ENCODE measurements at places on chromosomes 6 and 20.

DNA sequence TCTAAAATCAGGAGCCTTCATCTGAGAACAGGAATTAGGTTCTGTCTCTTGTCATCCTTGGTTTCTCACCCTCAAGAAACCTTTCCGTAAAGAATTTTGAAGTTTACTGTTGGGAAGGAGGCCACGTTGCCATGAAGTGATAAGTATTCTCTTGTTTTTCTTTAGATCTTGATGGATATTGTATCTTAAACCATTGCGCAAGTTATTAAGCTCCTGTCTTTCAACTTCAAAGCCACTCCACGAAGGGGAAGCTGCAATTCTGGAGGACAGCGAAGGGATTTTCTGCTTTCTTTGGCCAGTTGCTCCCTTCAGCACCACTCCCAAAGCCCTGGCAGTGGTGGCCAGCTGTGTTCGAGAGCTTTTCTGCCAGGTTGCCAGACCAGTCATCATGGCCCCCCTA, 198.1 kb upstream of the EXOC2 start:
- DNase-seq: no peak

DNA sequence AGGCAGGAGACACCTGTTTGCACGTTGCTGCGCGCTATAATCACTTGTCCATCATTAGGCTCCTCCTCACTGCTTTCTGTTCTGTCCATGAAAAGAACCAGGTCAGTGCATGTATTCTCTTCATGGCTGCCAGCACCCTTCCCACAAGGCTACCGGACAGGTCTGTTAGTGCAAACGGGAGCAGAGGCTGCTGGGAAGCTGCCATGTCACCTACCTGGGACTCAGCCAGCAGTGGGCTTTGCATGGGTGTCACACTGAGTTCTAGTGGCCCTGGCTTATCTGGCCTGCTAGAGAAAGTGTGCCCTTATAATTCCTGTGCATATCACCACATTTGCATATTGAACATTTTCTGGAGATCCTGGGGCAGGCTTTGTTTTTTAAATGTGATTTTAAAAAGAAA, 24.8 kb downstream of the LYRM2 start:
- DNase-seq: no peak

DNA sequence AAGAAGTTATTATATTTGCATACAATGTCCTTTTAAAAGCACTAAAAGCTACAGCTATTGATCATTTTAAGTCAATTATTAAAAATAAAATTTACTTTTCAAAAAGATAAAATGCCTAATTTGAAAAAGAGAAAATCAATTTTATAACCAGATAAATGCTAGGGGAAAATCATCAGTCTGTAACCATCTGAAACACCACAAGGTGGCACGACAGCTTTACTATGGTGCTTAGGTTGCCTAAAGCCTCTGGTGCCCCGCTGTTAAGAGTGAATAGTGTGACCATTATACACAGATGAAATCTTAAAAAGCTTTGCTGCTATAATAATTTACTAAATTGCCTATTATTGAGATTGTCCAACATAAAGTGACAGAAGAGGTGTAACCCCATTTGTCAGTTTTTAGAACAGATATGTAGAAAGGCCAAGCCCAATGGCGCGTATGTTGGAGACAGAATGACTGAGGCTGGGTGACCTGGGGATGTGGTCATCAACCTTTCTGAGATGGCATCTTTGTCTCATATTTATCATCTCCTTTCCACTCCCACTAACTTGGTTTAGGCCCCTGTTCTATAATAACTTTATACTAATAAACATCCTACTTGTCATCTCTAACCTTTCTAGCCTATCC, 100.8 kb downstream of the MOXD1 start:
- peak; percentile 77 for DNase-seq

DNA sequence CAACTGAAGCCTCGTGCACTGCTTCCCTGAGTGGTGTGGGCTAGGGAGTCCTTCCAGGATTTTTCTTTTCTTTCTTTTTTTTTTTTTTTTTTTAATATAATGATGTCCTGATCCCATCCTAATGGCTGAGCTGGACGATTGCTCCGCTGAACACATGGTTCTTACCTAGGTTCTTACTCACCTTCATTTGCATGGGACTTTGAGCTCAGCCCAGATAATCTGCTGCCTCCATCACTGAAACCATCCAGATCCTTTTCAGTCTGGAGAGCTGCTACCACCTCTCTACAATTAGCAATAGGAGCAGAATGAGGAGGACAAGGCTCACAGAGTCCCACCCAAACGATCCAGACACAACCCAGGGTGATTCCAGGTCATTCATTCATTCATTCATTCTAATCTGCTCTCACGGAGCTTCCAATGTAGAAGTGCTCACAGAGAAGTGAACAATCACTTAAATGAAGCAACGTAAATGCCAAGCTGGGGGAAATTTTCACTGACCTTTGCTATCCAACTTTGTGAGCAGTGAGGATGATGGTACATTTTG, 246.3 kb upstream of the RREB1 start:
- no peak for DNase-seq

GRCh38 chr6:89034586-89035251, 45.8 kb upstream of the PNRC1 start:
- DNase-seq: peak; percentile 20

DNA sequence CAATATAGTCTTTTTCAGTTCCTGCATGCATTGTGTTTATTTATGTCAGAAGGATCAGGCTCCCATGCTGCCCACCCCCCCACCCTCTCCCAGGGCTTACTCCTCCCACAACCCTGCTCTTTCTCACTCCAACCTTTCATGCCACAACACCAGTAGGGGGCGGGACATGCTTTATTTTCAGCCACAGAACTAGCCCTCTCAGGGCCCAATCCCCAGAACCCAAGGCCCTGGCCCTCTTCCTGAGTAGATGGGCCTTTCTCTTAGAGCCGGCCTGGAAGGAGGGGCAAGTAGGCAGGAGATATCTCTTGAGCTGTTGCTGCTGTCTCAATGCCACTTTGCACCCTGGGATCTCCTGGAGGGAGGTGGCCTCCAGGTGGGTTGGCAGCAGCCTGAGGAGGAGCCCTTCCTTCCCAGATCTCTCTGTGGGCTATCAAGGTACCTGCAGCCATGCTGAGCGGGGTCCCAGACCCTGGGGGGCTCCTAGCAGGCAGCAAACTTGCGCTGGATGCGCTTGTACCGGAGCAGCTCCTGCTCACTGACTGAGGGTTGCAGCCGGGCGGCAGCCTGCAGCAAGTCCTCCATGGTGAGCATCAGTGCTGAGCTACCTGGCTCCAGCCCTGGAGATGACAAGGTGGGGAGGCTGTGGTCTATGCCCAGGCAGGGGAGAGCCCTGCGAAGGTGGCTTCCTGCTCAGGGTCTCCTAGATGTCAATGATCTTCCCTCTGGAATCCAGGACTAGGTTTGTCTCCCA, 3.5 kb downstream of the GNMT start:
- DNase-seq: peak; percentile 84

- DNase-seq: peak; percentile 68
Measured at GRCh38 chr6:55069132-55069781, 105.1 kb upstream of the HCRTR2 start.

DNA sequence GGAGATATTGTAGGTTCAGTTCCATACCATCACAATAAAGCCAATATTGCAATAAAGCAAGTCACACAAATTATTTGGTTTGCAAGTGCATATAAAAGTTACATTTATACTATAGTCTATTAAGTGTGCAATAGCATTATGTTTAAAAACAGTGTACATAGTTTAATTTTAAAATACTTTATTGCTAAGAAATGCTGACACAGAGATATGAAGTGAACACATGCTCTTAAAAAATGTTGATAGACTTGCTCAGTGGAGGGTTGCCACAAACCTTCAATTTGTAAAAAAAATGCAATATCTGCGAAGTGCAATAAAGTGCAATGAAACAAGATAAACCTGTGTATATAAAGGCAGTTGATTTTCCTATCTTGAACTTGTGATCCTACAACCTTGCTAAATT, 161.5 kb downstream of the PRDM13 start:
- DNase-seq: no peak

Measured in neural progenitor cell (in vitro differentiated cells).